ENCODE measurements at places on chromosomes 12 and 14. TPM values are rescaled to one million over a fixed set of nuclear protein-coding genes. Genes with fewer than 3 reads are reported as not detected.

DNA sequence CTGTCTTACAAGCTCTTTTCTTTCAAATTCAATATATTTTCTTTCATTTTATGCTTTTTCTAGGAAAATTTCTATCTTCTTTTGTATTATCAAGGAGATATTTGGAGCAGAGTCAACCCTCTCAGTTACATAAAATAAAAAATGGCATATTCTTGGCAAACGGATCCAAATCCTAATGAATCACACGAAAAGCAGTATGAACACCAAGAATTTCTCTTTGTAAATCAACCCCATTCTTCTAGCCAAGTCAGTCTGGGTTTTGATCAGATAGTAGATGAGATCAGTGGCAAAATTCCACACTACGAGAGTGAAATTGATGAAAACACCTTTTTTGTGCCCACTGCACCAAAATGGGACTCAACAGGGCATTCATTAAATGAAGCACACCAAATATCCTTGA, 20.6 kb downstream of the PIK3C2G start:
- no peak for DNase-seq

- DNase-seq, result no peak
Measured at GRCh38 chr12:2902272-2902880, 11.7 kb downstream of the TULP3 start.

GARIN6 gene
- not detected for total RNA-seq

NGB gene
- total RNA-seq, result 1.0 TPM

OR4N5 gene
- total RNA-seq, result not detected

A2ML1 gene
- total RNA-seq, result 6.0 TPM

Measured in GM23338 (cell line).